ENCODE measurements at places on chromosomes 12 and 14. TPM values are rescaled to one million over a fixed set of nuclear protein-coding genes. Genes with fewer than 3 reads are reported as not detected.

GRCh38 chr12:122722387-122722786 lies 5.8 kb upstream of the HCAR3 start:
- no peak for DNase-seq

The KRT2 gene
- not detected for total RNA-seq

GRCh38 chr14:79084861-79085260 lies 914.7 kb downstream of the NRXN3 start:
- no peak for DNase-seq

- no peak for DNase-seq
Measured at GRCh38 chr12:127422935-127423566, 843.9 kb upstream of the TMEM132C start.

DNA sequence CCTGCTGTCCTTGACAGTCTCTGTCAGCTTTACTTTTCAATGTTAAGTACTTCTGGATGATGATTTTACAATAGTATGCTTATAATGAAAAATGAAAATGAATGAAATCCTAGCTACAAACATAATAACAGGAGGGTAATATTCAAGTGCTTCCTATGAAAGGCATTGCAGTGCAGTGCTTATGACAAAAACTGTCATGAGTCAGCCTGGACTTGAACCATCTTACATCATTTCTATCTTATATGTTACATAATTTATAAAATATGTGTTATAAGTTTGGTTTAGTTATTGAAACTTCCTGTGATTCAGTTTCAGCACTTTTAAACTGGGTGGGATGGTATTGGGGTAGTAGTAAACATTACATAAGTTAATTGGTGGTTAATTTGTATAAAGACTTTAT lies 451.7 kb downstream of the TMEM117 start:
- no peak for DNase-seq

GRCh38 chr12:55724226-55724939 lies 4.2 kb downstream of the RDH5 start:
- peak; percentile 61 for DNase-seq

DNA sequence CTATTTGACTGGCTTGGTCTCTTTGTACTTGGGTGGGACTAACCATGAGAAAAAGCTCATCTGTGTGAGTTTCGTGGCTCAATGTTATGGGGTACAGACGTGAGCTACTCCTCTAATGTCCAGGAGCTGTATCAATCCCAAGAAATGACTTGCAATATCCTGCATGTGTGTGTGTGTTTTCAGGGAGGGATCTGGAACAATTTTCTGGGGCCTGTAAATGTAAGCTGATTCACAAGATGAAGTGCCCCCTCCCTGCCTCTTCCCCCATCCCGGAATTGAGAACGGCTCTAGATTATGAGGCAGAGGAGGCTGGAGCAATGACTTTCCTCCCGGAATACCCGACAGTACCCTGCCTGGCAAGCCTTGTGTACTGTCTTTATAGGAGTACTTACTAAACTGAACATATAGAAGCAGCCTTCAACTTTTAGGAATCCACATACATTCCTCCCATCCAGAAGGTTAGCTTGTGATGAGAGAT lies 53.9 kb downstream of the TMX1 start:
- no peak for DNase-seq

DNA sequence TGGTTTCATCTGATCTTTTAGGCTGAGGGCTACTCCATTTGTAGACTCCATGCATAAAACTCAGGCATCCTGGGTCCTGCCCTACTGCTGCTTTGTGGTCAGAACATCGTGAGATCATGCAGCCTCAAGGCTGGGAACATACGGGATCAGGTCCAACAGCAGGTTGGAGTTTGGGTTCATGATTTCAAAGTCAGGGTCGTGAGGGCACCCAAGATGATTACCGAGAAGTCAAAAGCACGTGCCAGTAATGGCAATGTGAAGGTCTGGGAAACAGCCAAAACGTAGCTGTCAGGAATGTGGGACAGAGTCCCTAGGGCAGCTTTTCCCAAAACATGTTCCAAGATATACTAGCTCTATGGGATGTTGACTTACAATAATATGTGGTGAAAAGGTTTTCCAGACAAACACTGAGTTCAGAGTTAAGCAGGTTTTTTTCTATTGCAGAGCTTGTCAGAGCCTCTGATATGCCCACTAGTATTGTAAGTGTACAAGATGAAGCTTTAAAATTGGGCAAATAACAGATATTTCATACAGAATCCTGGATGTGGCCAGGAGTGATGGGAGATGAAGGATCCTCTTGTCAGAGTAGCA lies 130.3 kb upstream of the DNM1L start:
- DNase-seq: no peak

DNA sequence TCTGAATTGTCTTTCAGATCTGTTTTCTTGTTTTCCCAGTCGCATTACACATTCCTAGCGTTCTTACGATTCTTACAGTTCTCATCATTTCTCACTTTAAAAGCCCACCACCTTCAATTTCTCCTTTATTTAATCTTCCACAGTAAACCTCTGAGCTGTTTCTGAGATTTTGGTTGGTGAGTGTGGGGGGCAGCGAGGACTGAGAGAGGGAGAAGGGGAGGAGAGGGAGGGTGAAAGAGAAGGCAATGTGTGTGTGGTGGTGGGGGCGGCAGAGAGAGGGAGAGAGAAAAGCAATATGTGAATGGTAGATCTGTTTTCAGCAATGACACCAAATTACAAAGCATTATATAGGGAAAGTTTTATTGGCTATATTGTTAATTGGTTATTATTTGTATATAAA lies 282.6 kb downstream of the SOX5 start:
- no peak for DNase-seq

The BATF gene
- total RNA-seq: 4.3 TPM

DNA sequence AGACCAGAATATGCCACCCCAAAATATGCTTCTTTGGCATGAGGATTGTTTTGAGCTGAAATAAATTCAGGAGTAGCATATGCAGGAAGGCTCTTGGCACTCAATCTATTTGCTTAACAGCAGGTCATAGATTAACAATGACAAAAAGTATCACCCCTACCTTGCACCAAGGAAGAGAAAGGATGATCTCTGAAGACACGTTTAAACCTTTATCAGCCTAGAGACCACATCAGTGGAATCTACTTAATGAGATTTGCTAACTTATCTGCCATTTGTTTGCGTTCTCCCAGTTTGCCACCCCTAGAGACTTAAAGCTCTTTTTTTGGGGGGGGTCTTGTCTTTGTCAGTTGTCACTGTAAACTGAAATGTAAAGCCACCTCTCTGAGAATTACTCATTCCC lies 1278.7 kb upstream of the USP15 start:
- DNase-seq: no peak

The ADGRD1 gene
- total RNA-seq: 167 TPM

The TMEM233 gene
- 1.1 TPM for total RNA-seq

GRCh38 chr12:90253136-90253535 lies 544.5 kb upstream of the ATP2B1 start:
- no peak for DNase-seq

DNA sequence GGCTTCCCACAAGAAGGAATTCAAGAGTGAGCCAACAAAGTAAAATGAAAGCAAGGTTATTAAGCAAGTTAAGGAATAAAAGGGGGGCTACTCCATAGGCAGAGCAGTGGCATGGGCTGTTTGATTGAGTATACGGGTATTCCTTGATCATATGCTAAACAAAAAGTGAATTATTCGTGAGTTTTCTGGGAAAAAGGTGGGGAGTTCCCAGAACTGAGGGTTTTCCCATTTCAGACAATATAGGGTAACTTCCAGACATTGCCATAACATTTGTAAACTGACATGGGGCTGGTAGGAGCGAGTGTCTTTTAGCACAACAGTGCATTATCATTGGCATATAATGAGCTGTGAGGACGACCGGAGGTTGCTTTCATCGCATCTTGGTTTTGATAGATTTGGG lies 2.0 kb upstream of the BCL2L14 start:
- DNase-seq: no peak

GRCh38 chr12:8638951-8639350 lies 23.7 kb downstream of the MFAP5 start:
- DNase-seq: no peak

GRCh38 chr14:70904373-70904772 lies 2.9 kb upstream of the PCNX1 start:
- DNase-seq: no peak

The CCDC197 gene
- total RNA-seq: not detected

The KLRB1 gene
- 2.5 TPM for total RNA-seq

DNA sequence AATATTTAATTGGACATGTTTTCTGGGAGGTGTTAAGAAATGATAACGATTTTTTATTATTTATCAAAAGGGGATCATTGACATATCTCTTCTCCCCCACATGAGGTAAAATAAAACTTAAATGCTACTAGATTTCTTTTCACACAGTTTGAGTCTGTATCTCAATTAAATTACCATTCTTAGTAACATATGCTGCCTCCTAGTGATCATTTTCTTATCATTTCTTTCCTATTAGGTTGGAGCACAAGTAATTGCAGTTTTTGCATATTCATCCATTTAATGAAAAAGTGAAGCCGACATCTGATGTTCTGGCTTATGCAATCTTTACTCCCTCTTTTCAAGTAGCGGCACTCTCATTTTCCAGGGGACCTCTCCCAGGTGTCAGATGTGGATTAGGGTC lies 24.9 kb downstream of the PUS7L start:
- DNase-seq: no peak

DNA sequence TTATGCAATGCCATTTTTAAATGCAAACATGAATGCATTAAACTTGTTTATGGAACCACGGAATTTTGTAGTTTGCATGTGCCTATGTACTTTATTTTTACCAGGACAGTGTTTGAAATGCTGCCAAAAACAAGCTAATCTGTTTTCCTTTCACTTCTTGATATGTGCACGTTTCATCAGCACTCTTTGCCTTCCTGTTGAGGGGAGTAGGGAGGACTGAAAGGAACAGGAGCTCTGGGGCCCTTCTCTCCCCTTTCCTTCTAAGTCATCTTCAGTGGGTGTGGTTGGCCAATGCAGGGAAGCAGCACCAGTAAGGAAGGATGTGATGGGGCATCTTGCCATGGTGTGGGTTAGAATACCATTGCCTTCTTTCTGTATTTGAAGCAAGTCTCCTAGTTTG lies 12.1 kb upstream of the PPP4R4 start:
- no peak for DNase-seq

DNA sequence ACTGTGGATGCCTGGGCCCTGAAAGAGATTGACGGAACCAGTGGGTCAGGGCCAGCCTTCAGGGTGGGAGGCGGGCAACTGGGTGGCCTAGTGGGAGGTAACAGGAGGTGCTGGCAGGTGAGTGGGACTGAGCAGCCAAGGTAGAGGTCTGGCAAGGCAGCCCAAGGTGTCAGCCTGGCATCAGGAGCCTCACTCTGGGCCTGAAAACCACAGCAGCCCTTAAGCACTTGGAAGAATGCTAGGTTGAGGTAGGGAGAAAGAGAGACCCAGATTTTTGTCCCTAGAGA lies 315.8 kb upstream of the PRICKLE1 start:
- DNase-seq: no peak

- DNase-seq: peak; percentile 30
Measured at GRCh38 chr14:68576031-68576430, 216.8 kb downstream of the ZFP36L1 start.

- DNase-seq: peak; percentile 93
Measured at GRCh38 chr14:73741386-73741875, 27.2 kb upstream of the PNMA1 start.

- no peak for DNase-seq
Measured at GRCh38 chr12:66742508-66743367, 63.9 kb upstream of the GRIP1 start.

The IAPP gene
- total RNA-seq: not detected

DNA sequence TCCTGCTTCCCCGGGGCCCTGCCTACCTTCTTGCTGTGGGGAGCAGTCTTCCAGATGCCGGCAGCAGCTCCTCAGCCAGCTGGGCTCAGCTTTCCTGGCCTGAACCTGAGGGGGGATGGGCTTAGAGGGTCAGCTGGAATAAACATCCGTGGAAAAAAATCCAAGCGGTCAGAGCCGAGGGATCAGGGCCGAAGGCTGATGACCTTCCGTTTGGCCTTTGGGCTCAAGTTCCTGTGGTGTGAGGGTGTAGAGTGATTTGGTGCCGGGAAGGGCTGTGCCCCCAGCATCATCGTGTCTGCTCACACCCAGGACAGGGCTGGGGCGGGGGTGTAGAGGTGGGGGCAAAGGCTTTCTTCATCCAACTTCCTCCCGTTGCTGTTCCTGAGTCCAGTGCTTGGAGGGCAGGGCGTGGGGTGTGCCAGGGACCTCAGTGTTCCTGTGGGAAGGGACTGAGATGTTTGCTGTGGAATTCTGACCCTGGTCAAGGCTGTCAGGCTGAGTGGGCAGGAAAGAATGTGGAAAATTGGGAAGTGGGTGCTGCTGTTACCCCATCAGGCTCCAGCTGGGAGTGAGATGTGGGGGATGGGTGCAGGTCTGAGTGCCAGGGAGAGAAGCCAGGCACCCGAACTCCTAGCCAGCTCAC lies 2.6 kb downstream of the SMIM41 start:
- peak; percentile 78 for DNase-seq

- DNase-seq: no peak
Measured at GRCh38 chr12:42761601-42762350, 172.2 kb upstream of the PRICKLE1 start.

The CLEC4C gene
- not detected for total RNA-seq

GRCh38 chr12:74129702-74130101 lies 407.9 kb upstream of the ATXN7L3B start:
- no peak for DNase-seq

Measured in left lung (tissue), 14 donors.